ENCODE measurements at places on chromosomes 4 and X.

DNA sequence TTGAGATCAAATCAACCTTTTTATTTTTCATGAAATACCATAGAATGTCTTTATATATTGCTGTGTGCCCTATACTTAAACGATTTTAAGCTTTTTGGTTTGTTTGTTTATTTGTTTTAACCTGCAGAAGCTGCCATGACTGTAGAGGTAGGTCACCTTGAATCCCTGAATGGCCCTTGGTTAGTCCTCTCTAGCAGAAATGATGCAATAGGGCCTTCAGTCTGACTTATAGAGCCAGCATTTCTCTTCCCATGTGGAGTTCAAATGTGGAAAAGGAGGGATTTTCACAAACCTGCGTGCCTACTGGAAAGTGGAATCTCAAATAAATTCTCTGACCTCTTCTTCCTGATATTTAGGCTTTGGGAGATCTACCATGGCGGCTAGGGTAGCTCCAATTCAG, 327.9 kb downstream of the MAPK10 start:
- DNase-seq, result no peak

DNA sequence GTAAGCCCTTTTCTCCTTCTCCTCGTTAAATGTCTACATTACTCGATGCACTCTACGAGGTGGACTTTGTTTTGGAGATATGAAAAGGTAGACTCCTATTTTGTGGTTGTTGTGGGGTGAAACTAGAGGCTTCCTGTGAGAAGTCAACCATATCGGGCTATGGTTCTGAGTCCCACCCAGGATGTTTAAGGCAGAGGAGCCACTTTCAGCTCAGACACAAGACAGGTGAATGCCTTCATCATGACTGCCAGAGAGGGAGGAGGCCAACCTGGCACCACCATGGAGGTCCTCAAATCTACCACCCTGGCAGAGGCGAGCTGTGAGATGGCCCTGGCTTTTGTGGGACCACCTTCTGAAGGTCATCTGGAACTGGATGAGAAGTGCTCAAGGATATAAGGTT, 154.4 kb upstream of the KLF3 start:
- no peak for DNase-seq

DNA sequence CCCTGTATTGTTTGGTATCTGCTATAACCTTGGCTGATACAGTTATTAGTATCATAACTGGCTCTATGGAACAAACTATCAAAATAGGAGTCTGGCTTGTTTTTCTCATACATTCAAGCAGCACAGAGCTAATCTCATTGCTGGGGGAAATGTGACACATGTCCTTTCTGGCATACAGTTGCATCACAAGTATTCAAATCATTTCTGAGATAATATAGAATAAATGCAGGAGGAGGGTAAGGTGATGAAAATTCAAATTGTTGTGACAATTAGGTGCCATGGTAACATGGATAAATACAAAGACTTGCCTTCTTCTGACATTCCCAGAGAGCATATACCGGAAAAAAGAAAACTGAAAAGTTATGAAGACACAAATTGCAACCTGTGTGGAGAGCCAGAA, 2706.8 kb downstream of the ARAP2 start:
- no peak for DNase-seq

DNA sequence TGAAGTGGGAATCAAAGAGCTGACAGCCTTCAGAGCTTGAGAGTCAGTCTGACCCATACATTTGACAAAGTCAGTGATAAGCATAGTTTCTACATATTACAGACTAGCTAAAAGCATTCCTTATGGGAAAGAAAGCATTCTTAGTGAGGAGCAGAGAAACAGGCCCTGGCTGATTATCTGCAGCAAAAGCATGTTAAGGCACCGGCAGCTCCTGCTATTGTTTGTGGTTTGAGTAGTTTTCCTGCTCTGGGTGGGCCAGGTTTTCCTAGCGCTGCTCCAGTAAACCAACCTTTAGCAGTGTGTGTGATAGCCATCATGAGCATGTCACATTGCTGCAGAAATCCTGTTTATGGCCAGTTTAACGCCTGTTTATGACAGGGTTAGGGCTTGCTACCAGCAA, 51.6 kb upstream of the WDR1 start:
- DNase-seq, result no peak

DNA sequence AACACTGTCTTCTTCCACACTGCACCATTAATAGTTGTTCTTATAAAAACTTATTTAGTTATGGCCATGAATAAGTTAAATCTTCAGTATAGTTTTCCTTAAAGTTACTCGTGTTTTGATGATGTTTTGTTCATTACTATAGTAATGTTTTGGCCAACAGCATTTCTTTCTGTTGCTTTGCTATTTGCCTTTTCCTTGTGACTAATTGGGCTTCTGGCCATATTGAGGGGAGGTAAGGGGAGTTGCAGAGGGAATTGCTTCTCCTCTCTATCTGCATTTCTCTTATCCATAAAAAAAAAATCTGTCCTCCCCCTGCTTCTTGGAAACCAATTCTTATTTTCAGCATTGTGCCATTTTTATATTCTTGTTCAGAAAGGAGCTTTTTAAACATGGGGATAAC, 42.7 kb upstream of the ZCCHC12 start:
- no peak for DNase-seq

DNA sequence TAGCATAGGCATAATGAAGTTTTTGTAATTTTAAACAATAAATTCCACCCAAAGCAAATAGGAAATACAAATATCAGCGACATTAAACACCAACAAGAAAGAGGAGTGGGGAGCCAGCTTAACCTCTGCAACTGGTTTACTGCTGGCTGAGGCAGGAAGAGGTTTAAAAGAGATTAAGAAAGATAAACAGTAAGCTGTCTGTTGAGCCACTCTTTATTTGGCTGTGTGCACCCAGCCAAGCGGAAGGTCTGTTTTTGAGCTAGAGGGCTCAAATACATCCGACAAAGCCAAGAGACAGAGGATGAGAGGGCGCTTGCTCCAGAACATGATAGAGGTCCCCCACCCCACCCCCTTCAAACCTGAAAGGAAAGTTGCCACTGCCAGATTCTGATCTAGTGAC, 191.4 kb downstream of the MGST2 start:
- DNase-seq, result no peak

- no peak for DNase-seq
Measured at GRCh38 chrX:150234126-150234525, 129.0 kb upstream of the MAMLD1 start.

GRCh38 chr4:48212165-48212564, 57.5 kb downstream of the TEC start:
- no peak for DNase-seq

DNA sequence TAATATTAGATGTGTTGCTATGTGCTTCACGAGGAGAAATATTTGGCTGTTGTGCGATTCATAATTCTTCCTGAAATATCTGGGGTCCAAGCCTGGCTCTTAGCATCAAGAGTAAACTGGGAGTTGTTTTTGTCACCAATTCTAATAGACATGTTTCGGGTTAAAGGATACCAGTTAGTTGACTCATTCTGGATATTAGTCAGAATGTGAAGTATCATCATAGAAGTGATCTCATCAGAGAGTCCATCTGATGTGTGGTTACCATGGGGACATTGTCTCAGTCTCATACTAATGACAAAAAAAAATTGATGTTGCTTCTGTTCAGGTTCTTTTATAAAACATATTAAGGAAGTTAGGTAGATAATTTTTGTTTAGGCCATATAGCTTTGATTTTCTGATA, 57.2 kb upstream of the MTMR1 start:
- peak; percentile 13 for DNase-seq

- no peak for DNase-seq
Measured at GRCh38 chrX:18855919-18856644, 127.8 kb downstream of the PHKA2 start.

GRCh38 chr4:157992038-157992705, 180.7 kb downstream of the GASK1B start:
- no peak for DNase-seq

DNA sequence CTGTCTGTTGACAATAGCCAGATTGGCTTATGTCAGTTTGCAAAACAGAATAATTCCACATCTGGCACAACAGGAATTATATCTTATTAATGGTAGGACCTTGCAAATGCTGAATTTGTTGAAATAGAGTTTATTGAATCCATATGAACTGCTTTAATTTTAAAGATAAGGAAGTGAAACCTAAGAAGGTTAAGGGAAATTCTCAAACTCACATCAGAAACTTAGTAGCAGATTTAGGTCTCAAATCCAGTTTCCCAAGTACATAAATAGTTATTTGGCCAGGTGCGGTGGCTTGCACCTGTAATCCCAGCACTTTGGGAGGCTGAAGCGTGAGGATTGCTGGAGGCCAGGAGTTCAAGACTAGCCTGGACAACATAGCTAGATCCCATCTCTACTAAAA, 117.1 kb downstream of the HNRNPD start:
- DNase-seq, result no peak

DNA sequence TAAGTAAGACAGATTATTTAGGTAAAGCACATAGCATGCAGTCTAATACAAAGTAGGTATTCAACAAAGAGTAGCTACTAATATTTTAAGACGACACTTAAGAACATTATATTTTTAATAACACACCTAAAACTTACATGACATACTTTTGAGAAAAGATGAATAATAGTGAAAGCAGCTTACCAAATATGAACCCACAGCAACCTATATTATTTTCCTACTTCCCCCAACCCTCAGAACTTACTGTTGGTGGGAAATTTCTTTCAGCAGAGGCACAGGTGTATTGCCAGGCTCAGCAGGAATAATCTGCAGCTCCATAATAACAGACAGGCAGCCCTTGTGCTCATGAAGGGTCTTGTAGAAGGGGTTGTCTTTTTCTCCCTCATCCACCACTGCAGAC, 498.9 kb downstream of the GLUD2 start:
- no peak for DNase-seq

- DNase-seq, result no peak
Measured at GRCh38 chr4:158860856-158861255, 92.0 kb downstream of the FNIP2 start.

DNA sequence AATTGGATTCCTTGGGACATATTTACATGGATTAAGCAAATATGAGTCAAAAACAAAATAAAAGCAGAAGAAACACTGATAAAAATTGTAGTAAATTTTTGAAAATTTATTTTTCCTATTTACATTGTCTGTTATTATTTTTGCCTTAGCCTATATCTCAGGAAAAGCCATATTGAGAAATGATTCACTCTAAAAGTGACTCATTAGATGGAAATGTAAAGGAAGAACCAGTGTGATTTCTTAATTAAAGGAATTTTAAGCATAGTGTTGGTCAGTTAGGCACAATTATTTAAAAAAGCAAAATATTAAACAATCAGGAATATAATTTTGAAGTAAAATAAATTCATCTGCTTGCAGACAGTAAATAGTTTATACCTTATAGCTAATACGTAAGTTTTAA, 167.4 kb upstream of the NAP1L5 start:
- no peak for DNase-seq

GRCh38 chr4:48243429-48243828, 26.2 kb downstream of the TEC start:
- DNase-seq, result no peak

GRCh38 chr4:57080781-57081650, 29.2 kb downstream of the IGFBP7 start:
- peak; percentile 83 for DNase-seq

DNA sequence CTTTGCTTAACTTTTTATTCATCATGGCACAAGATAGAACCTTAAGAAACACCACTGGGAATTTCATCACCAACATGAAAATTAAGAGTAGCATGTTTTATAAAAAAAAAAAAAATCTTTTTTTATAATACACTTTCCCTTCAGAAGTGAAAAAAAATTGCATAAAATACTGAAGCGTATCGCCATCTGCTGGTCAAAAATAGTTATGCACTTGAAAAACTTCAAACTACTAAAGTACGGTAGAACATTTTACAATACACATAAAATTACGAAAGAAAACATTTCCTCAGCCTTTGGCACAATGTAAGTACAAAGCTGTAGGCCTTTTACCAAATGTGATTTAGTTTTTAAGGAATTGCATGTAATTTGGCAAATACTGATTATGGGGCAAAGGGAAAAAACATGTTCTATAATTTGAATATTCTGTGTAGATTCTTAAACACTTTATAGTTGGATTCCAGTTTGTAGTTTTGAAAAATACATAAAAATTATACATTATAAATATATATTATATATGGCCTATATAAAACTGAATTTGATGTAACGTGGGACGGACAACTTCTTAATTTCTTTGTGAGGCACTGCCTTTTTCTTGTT, 26.5 kb downstream of the HCCS start:
- no peak for DNase-seq

DNA sequence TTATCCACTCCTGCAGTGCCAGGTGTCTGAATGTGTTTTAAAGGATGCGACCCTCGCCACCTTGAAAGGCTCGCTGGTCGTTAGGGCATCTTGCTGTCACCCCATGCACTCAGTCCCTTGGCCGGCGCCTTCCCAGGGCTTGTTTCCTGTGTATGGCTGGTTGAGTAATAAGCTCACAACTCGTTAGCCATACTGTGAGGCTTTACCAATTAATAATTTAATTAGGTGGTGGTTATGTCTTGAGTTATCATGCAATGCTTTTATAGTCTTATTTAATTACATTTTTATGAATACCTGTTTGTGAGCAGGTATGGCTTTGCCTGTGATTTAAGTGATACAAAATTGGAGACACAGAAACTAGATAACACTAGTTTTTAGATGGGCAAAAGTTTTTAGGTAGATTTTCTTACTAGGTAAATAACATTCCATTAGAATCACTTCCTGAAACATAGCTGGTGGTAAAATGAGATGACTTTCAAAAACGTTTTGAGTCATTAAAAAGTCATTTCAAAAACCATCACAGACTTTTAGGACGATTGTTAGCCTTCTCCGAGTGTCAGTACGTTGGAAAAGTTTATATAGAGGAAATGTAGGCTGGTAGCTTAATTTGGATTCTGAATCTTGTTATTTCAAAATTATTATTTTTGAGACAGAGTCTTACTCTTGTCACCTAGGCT, 18.2 kb downstream of the PTTG2 start:
- no peak for DNase-seq

GRCh38 chr4:95956094-95956493, 116.2 kb downstream of the PDHA2 start:
- no peak for DNase-seq

- no peak for DNase-seq
Measured at GRCh38 chr4:166972071-166972470, 262.2 kb downstream of the SPOCK3 start.

DNA sequence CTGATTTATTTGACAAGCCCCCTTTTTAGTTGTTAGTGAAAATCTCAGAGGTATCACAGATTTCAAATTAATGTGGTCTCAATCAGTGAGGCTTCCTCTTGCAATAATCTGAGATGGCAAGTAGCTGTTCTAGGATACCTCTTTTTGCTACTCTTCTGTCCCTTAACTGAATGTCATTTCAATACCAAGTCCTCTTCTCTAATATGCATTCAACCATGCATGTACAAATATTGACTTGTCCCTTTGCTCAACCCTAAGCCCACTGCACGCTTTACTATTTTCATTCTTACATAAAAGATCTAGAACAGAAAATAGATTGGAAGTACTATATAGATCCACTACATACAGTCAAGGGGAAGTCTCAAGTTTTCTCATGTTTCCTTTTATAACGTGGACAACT, 164.2 kb downstream of the CBR4 start:
- no peak for DNase-seq

- no peak for DNase-seq
Measured at GRCh38 chrX:84156821-84157220, 31.2 kb downstream of the RPS6KA6 start.
